ENCODE measurements at places on chromosomes 2 and 18.
A peak's percentile ranks its signal among the peaks of the same experiment; 100 is the strongest.

DNA sequence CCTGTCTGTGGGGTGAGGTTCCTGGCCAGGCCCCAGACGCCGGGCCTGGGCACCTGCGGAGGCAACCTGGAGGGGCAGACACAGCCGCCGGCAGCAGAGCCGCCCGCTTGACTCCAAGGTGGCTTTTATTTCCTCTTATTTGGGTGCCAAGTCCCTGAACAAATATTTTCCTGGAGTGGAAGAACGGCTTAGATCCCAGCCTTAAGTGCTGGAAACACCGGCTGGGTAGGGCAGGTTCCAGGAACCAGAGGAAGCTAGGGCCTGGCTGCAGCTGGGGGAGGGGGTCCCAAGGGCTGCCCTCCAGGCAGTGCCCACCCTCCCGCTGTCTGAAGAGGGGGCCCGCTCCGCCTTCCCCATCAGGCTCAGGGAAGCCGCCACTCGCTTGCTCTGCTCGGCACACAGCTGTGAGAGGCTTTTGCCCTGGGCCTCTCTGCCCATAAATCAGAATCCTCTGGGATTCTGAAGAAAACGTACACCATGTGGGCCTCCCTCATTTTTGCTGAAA lies 28.2 kb downstream of the SDC1 start:
- DNase-seq, result no peak

- no peak for DNase-seq
These were observed 54.0 kb downstream of the ADI1 start for GRCh38 chr2:3465328-3465727.

DNA sequence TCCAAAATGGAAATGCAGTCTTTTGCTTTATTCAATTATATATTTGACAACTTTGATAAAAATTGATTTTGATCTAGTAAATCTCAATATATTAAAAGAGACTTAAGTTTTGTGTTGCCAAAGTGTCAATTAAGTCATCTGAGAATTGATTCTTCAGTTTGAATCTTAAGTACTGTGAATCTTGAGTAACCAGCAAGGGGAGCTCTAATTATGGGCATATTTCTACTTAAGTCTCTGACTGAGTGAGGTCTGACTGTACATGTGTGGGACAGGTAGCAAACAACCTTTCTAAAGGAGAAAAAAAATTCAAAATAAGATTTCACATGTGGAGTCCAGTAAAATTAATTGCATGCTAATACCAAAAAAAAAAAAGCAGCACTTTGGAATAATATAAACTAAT lies 503.7 kb upstream of the SLC8A1 start:
- no peak for DNase-seq

DNA sequence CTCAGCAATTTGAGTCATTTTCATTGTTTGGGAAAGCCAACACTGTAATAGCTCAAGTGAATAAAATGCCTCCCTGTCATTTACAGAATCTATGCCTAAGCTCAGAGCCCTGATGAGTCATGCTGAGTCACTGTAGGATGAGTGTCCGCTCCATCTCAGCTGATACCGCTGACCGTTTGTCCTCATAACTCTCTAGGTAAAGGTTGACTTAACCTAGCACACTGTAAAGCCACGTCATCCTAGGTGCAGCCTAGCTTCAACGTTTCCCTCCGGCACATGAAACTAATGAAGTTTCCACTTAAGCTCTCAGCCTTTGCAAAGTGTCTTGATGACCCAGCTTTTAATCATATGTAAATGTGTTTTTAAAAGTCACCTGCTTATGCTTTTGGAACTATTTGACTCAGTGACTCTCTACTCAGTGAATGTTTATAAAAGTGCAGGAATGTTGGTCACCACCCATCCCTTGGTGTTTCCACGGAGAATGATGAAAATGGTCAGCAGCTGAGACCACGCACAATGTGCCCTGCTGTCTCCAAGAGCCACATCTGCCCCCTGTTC lies 154.0 kb downstream of the PMAIP1 start:
- peak; percentile 96 for DNase-seq

GRCh38 chr2:128495996-128496547 lies 177.4 kb upstream of the HS6ST1 start:
- DNase-seq, result no peak

- DNase-seq, result no peak
These were observed 271.8 kb downstream of the GLI2 start for GRCh38 chr2:121007490-121007853.

GRCh38 chr18:53937037-53937436 lies 287.4 kb downstream of the MBD2 start:
- DNase-seq, result no peak

- no peak for DNase-seq
These were observed 6.2 kb downstream of the COPS8 start for GRCh38 chr2:237091779-237092436.

DNA sequence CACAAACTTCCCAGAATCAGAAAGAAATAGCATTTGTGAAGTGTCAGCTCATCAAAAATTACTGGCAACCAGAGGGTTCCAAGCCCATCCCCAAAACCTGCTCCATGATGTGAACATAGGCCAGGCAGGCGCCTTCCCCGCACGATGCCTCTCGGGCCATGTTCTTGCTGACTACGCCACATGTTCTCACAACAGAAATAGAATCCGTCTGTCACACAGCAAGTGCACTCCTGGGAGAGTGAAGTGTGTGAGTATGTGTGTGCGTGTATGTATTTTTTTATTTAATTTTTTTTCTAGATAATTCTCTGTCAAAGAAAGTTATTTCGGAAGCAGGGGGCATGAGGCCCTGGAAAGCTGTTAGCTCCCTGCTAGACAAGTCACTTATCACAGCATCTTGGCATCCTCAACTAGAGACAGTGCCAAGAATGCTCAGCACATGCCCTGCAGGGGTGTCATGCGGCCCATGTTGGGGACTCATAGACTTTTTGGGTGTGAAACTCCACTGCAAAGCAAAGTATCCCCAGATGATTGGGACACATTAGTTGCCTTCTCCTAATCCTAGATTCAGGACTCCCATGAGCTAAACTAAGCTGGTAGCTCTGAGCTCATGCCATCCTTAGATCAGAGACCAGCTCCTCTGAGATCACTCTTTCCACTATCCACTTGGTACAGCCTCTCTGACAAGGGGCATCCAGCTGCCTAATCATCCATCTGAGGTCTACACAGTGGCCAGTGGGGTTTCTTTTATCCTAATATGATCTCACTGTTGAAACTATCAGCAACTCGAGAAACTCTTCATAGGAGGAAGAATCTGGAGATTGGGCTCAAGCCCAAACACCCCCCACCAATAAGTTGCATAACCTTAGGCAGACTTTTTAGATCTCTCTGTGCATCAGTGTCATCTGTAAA lies 53.2 kb upstream of the CYRIA start:
- DNase-seq, result no peak

- DNase-seq, result no peak
These were observed 208.4 kb upstream of the SMAD2 start for GRCh38 chr18:48138660-48139430.

DNA sequence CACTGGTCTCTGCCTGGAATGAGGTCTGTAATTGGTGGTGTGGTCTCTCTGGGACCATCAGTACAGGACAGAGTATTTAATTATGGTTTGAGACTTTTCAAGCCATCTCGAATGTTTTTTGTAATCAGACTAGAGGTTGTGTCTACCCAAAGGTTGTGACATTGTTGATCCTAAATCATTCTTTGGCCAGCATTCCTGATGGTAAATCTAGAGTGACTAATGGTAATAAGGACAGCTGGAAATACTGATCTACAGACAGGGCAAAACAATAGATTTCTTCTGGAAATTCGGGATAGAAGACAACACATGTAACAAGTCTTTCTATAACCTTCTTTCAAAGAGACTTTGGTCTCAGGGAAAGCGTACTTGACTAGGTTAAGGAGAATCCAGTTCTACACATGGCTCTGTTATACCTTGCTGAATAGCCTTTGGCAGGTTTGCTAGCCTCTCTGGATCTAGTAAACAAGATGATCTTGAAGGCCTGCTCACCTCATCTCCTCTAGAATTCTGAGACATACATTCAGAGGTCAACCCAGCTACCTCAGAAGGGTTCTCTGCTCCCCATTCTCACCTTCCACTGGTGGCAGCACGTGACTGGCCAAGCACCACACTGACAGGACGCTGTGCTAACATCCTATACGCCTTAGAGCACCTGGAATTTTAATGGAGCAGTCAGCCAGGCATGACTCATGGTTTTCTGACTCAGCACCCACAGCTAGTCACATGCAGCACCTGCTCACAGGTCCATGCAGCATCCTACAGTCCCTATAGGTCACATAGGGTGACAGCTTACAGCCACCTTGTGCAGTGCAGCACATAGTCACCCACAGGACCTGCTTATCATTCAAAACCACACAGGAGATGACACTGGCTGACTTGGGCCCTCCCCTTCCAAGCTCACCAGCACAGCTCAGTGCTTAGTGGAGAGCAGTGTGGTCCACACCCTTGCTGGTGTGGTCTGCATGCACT lies 12.2 kb downstream of the PLB1 start:
- no peak for DNase-seq

- DNase-seq, result no peak
These were observed 13.1 kb upstream of the SCN1A start for GRCh38 chr2:166140932-166141331.

DNA sequence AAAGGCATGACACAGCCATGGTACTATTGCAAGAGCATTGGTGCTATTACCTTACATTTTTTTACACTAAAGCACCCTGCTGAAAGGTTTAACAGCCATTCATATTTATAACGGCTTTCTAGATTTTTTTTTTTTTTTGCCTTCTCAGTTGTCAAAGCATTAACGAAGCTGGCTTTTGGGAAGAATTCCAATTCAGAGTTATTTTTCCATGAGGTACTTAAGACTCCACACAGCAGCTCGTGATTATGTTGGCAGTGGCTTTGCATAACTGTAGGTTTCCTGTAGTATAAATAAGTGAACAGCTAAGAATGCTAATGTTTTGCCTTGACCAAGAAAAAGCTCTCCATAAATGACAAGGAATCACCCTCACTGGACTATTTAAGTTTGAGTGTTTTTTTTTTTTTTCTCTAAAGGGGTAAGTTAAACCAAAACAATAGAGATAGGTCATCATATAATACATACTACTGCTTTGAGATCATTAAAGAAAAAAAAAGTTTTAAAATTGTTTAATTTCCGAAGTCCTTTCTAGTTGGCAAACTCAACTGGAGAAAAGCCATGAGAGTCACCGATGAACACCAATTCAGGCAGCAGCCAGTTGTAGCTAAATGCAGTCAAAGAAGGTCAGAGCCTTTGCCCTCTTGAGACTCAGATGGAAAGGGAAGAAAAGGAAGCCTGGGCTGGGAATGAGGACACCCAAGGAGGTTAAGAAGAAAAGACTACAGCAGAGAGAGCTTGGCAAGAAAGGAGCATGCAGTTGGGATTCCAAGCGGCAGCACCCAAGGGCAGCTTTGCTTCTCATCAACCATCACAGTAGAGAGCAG lies 187.4 kb upstream of the NCKAP5 start:
- peak; percentile 52 for DNase-seq

DNA sequence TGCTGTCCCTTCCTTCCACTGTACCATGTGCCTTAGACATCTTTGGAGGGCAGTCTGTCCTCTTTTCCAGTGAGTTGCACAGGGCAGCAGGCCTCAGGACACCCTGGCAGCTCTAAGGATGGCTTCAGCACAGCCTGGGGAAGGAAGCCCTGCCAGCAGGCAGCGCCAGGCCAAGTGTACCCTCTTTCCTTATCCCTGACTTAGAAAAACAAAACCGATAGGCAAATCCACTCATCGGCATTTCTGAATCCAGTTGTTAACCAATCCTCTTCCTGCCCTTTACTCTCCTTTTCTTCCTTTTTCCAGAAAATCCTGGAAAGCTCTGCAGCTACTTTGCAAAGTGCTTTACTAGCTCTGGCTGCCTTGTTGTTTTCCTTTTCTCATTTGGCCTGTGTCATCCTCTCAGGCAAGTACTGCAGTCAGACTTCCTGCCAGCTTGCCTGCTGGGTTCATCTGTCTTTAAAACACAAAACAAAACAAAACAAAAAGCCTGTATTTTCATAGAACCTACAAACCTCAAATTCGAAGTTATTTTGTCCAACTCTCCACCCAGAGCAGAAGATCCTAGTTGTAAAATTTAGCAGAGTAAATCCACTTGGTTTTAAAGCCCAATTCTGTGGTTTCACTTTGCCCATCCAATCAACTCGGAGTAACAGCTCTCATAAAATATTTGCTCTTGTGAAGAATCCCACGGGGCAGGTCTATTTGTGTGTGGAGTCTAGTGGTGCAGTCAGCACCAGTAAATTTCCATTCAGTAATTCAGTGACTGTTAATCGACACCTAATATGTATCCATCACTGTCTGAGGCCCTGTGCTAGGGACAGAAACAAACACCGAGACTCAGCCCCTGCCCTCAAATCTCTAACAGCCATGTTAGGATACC lies 45.2 kb downstream of the PCBP1 start:
- DNase-seq, result no peak

- no peak for DNase-seq
These were observed 128.2 kb upstream of the ID2 start for GRCh38 chr2:8553643-8554042.

- DNase-seq, result no peak
These were observed 529.1 kb downstream of the ZNF804A start for GRCh38 chr2:185127412-185127811.

All from amniotic stem cell (primary cell).